ENCODE measurements at places on chromosomes 3 and 15.

- DNase-seq: no peak
Observed at GRCh38 chr3:186152889-186153292, 44.0 kb upstream of the ETV5 start.

- no peak for DNase-seq
Observed at GRCh38 chr15:49037546-49037940, 8.7 kb downstream of the SECISBP2L start.

DNA sequence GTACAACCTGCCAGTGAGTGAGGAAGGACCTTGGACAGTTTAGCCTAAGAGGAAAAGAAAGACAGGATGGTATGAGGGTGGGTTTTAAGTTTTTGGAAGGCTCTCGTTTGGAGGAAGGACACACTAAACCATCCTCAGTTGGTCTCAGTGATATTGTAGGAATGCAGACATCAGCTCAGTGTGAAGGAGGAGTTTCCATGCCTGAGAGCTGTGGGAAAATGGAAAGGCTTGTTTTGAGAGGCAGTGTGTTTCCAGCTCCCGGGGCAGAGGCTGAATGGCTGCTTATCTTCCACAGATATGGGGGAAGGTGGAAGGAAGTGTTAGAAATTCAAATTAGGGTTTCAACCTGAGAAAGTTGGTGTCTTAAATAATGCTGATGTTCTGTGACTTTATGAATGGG, 89.6 kb upstream of the MYZAP start:
- no peak for DNase-seq

- DNase-seq: no peak
Observed at GRCh38 chr15:80003171-80003570, 32.2 kb upstream of the BCL2A1 start.

- no peak for DNase-seq
Observed at GRCh38 chr15:47206358-47206978, 510.8 kb upstream of the SEMA6D start.

DNA sequence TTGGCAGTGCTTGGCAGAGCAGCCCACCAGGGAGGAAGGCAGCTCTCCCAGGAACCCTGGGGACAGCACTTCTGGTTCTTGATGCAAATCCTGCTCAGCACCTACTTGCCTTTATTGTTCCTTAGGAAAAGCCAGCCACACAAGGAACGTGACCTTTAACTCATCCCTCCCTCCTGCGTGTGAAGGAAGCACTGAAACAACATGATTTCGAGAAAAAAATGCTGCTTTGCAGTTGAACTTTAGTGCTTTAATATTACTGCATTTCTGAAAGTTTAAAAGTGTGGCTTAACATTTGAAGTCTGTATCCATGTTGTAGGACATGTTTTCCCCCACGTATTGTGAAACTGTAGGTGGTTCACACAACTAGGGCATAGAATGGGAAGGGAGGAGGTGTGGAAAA, 50.4 kb upstream of the CTNNB1 start:
- DNase-seq: no peak

- no peak for DNase-seq
Observed at GRCh38 chr3:147397875-147398812, 8.2 kb downstream of the ZIC4 start.

DNA sequence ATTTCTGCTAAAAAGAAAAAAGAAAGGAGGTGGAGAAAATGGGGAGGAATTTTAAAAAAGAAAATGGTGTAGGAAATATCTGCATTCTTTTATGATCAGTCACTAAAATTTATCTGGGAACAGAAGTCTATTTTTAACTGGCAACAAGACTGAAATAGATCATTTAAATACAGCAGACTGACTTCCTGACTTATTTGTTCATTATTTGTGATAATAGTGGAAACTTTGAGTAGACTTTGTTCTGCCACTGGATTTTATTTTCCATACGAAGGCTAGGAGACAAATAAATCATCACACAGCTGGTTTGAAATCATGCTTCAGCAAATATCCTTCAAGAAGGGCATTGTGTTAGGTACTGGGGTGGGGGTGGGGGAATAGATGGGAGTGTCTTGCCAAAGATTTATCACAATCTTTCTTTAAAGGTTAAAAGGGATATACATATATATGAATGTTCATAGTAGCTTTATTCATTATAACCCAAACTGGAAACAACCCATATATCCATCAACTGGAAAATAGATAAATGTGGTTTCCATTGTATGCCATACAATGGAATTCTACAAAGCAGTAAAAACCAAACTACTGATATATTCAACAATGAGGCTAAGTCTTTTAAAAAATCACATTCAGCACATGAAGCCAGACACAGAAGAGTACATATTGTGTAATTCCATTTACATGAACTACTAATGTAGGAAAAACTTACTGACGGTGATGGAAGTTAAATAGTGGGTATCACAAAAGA, 4.7 kb upstream of the CLASP2 start:
- no peak for DNase-seq

DNA sequence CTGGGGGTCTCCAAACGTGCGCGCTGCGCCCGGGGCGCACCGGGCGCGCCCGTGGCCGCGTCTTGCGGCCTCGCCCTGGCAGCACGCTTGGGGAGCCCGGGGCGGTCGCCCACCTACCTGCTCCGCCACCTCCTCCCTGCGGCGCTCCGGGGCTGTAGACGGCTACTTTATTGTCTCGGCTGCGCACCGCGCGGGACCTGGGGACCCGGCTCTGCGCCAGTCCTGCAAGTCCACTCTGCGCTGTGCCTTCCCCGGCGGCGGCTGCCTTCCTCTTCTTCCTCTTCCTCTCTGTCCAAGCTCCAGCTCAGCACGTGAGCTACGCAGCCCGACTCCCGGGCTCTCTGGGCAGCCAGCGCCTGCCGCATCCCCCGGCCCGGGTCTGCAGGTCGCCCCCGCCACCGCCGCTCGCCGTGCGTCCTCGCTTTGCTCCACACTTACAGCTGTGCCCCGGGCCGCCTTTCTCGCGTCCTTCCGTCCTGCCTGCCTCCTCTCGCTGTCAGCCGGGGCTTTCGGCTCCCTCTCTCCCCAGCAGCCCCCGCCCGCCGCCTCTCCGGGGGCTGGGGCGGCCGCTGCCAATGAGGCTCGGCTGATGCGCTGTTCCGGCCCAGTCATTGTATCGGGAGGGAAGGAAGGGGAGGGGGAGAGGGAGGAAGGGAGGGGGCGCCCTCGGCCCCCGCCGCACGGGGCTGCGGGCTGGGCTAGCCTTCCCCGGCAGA, 156.4 kb upstream of the FRMD4B start:
- no peak for DNase-seq

- DNase-seq: no peak
Observed at GRCh38 chr3:172014145-172014544, 25.2 kb upstream of the FNDC3B start.

- DNase-seq: no peak
Observed at GRCh38 chr3:26068890-26069289, 279.0 kb downstream of the OXSM start.

GRCh38 chr15:46304321-46304720, 669.5 kb downstream of the SQOR start:
- DNase-seq: no peak

DNA sequence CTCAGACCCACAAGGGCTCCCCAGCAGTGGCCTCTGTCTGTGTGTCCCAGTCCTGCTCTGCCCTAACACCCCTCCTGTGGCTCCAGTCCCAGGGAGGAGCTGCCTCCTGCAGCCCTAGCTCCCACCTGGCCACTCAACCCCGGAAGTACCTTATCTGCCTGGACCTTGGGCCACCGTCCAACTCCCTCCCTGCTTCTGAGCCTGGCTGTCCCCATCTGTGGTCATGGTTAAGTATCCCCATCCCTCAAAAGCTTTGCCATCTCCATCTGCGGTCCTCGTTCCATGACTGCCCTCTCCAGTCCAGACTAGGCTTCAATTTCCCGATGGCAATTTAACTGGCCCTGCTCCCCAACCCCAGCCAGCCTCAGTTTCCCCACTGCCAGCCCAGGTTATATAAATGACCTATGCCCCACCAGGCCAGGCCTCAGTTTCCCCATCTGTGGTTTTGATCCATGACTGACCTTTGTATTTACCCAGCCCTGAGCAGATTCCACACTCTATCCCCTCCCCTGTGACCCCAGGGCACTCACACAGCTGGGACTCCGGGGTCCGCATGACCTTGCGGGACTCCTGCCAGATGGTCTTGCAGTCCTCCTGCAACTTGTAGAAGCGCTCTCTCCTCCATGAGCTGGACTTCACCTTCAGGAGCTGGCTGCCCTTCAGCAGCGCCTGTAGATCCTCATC, 9.6 kb downstream of the PLCD1 start:
- no peak for DNase-seq

DNA sequence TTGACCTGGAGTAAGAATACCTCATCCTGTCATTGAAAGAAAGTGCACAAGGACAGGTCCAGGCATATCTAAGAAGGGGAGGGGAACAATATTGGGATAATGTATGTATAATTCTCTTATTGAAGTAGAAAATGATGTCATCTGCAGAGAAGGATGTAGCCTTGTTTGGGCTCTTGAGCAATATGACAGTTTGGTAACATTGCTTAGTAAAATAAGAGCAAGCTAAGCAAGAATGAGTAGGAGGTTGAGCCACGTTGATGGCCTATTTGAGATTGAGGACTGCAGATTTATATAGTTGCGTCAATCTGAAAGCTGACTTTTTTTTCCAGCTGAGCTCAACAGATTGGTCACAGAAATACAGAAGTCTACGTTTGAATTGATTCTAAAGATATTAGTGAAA, 145.2 kb downstream of the FILIP1L start:
- no peak for DNase-seq

DNA sequence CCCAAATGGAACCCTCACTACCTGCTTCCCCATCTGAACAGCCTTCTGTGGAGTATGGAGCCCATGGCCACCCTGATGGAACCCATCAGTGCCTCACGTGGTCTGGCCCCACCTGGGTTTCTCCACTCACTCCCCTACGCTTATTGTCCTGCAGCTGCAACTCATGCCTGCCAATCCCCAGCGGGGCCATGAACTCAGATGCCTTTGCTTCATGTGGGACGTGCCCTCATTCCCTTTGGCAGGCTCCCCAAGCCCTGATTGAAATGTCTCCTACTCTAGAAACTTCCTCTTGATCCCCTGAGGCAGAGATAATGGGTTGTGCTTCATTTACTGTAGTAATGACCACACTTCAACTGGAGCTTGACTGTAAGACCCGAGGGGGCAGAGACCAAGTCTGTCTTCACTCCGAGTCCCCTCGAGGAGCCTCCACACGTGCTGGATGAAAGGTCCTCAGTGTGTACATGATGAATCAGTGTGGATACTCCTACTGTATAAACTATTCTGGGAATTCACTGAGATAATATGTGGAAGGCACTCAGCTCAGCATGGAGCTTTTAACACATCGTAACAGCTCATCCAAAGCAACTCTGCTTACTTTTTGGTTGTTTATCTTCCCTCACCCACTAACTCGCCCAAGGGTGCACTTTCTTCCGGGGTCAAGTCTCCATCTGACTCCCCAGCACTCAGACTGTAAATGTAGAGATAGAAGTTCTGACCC, 232.8 kb upstream of the BHLHE40 start:
- DNase-seq: no peak

DNA sequence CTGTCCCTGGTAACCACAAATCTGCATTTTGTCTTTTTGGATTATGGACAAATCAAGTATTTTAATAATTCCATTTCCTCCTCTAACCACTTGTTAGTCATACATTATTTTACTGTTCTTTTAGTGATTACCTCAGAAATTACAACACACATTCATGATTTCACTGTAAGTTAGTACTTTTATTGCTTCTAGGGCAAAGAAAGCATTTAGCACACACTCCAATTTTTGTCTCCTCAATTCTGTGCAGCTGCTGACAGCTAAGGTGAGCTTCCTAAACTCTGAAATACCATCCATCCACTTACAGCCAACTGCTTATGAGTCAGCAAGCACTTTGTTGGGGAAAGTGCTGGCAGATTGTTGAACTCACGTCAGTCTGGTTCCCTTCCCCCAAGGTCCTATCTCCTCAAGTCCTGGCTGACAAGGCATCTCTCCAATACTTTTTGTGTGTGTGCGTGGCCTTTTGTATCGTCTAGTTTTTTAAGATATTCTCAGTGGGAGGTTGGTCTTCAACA, 49.4 kb upstream of the TNFAIP8L3 start:
- DNase-seq: no peak

DNA sequence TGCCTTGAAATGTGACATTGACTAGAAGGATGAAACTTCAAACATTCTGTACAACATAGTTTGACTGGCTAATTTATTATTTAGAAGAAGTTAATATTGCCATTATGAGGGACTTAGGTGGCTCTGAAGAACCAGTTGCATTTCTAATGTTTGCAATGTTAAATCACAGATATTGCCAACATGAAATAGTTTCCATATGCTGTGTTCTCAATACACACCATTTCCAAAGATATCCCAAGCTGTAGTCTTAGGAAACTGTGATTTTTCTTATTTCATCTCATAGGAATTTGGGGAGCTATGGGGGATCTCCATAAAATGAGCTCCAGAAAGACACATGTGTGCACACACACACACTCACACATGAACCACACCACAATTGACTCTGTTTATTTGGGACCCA, 36.3 kb downstream of the ALG1L2 start:
- DNase-seq: no peak

DNA sequence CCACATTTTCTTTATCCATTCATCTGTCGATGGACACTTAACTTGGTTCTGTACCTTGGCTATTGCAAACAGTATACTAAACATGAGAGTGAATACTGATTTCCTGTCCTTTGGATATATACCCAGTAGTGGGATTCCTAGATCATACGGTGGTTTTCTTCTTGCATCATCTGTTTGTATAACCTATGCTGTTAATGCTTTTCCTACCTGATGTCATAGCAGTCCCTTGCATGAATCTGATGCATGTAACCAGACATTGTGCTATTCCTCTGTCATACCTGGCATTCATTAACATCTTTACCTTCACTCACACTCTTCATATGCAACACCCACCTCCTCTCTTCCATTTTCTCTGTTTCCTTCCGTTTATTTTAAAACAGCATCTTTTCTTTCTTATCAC, 185.2 kb downstream of the KLHL25 start:
- DNase-seq: no peak

DNA sequence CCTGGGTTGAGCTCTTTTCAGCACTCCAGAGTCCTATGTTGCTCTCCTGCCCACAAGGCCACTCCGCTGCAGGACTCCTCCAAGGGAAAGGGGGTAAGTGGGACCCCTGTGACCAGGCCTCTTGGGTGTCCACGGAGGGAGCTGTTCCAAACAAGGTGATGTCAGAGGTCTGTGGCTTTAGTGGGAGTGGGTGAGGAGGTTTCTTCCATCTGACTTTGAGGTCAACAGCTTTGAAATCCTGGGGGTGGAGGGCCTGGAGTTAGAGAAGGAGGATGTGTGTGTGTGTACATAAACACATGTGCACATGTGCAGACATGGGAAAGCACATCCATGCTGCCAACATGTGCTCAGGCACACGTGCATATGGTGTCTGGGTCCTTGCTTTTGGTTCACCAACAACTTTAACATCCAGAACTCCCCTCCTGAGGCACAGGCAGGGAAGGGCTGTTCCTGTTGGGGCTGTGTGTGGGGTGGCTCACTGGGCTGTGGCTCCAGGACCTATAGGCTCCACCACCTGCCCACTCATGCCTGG, 51.4 kb upstream of the TMEM115 start:
- no peak for DNase-seq

DNA sequence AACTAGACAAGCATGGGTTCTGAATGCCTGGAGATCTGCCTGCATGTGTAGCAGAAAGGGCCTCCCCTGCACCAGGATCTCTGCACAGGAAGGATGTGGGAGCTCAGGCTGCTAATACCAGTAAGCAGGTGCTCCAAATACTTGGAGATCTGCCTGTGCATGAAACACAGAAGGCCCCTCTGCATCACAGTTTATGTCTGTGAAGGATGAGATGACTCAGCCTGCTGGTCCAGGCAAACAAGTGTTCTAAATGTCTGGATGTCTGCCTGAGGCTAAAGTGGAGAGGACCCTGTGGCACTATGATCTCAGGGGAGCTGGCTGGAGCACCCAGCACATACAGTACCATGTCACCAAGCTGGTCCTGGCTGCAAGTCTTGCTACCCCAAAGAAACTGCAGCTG, 678.8 kb downstream of the MCTP2 start:
- no peak for DNase-seq

Data from activated CD8-positive, alpha-beta memory T cell treated with anti-CD3 and anti-CD28 coated beads for 1 hour (primary cell).